ENCODE measurements at places on chromosomes 5 and 9.
A peak's percentile ranks its signal among the peaks of the same experiment; 100 is the strongest.

GRCh38 chr9:93058355-93059010 lies at the start of gene SUSD3:
TSS of gene SUSD3 (plus strand) at chr9:93058701. CDS start at chr9:93058743, 42 bp downstream.
- no peak for DNase-seq

GRCh38 chr5:154221371-154221896 lies 30.9 kb downstream of the GALNT10 start:
- no peak for DNase-seq

GRCh38 chr5:92713335-92713743 lies 867.7 kb downstream of the NR2F1-AS1 start:
- DNase-seq, result no peak

DNA sequence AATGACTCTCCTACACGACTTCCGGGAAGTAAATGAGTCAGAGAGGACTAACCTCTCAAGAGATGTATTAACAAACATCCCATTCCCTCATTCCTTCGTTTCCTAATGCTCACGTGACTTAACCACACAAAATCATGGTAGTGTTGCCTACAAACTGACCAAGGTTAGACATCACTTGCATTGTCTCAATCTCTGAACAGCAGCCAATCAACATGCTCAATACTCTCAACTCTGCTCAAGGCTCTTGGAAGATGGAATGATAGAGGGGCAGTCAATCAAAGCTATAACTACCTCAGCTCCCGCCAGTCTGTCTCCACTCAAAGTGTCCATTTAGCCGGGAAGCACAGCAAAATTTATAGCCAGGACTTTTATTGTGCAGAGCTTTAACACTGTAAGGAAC lies 143.8 kb upstream of the PIK3R1 start:
- DNase-seq, result no peak

DNA sequence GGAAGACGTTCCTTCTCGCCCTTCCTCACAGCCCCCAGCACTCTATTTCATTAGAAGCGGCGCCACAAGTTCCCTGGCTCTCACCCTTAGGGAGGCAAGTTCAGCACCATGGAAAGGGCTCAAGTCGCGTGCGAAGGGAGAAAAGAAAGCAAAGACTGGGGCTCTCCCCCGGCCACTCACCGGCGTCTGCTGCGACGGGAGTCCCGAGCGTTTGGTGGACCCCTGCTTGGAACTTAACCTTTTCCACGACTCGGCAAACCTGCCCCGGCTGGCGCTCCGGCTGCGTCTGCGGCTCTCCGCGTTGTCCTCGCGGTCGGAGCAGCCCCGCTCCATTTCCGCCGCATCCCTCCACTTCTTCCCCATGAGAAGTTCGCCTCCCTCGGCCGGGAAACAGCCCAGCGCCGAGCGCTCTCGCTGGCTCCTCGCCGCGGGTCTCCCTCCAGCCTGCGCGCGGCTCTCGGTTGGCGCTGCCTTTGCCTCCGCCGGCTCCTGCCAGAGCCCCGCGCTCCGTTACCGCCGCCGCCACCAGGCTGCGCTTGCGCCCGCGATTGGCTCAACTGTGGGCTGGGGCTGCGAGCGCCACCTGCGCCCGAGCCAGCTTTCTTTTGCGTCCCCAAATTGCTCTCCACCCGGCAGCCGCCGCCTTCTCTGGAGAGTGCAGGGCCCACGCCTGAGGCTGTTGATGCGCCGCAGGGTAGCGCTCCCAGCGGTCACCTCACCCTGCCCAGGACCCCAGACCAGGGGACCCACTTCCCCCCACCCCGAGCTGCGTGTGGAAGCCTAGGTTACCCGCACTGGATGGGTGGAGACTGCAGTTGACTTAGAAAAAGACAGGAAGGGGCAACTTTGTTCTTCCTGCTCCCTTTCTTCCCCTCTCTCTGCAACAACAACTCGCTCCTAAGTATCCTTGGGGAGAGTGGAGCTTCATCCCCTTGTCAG lies 321.6 kb downstream of the CEMIP2 start:
- peak; percentile 45 for DNase-seq

- no peak for DNase-seq
These were observed 57.1 kb downstream of the RETREG1 start for GRCh38 chr5:16559702-16560101.

DNA sequence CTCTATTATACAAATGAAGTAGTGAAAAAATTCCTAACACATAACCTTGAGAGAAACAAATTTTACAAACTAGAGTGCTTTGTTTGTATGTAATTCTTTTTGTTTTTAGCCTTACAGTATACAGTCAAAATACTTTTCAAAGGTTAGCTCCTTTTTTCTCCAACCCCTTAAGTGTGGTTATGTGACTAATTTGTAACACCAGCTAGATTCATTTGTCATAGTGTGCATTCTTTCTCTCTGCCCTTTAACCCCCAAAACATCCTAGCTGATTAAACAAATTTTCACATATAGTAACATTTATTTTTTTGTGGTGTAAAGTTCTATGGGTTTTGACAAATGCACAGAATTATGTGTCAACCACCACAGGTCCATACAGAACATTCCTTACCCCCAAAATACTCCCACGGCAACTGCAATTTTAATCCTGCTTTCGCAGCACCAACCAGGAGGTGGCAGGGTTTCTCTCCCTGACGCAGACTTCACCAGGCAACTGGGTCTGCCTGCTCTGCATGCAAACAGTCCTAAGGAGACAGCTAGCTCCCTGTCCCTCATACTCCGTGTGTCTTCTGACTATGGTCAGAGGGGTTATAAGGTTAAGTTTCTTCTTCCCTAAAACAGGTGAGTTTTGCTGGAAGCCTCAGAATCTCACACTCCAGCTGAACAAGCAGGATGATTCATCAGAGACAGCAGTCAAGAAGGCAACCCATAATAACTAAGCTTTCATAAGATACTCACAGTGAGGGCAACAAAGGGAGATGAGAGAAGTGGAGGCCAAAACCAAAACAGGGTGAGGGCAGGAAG lies 44.5 kb upstream of the NR5A1 start:
- no peak for DNase-seq

GRCh38 chr9:112364761-112365160 lies 15.1 kb upstream of the HSDL2 start:
- no peak for DNase-seq

- DNase-seq, result no peak
These were observed 100.6 kb downstream of the LIFR start for GRCh38 chr5:38455796-38456330.

DNA sequence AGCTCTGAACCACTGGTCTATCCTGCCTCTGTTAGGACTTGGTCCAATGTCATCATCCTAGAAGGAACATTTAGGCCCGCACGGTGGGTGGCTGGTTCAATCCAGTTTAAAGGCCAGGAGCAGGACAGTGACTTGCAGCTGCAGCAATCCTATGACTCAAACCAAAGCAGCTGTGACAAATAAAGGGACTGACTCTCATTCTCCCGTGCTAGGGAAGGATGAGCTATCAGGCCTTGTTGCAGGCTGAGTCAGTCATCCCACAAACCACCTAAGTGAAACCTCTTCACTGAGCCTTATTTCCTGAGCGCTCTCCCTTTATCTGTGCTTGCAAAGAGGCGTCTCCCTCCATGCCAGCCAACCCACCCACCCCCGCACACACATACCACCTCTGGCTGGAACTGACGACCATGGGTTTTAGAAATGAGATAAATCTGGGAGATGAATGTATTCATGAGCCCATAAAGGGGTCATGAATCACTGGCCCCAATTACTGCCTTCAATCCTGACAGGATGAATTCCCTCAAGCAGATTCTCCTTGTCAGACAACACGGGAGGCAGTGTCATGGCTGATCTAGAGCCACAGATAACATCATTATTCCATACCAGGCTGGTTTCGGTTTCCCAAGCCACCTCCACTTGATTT lies 93.4 kb downstream of the KCNIP1 start:
- no peak for DNase-seq

DNA sequence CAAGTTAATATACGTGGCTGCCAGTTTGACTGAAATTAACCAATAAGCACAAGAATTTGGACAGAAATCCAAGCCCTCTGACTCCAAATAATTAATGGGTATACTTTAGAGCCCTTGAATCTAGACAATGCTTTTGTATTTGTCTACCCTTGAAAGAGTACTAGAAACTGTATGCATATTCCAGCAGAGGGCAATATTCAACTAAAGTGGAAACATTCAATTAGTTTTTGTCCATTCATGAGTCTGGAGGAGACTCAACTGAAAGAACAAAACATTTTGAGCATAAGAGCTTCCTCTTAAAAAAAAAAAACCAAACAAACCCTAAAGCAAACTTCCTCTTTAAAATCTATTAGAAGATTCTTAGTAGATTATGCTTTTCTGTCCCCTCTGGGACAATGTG lies 157.8 kb downstream of the ARHGEF28 start:
- no peak for DNase-seq

DNA sequence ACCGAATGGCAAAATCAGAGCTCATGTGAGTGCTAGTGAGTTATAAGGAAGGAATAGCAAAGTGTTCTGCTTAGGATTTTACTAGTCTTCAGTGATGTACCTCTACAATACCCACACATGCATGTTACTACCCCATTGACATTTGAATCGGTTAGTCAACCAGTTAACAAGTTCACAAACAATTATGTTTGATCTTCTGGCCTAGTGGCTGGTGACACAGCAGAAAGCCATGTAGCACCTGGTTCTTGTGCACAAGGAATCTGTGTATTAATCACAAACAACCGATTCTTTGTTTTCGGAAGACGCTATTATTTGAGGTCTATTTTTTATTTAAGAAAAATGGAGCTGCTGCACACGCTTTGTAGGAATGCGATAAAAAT lies 41.9 kb downstream of the NTRK2 start:
- no peak for DNase-seq

GRCh38 chr5:145946112-145946861 lies 9.9 kb downstream of the SH3RF2 start:
- DNase-seq, result no peak

- no peak for DNase-seq
These were observed 190.8 kb upstream of the BRINP1 start for GRCh38 chr9:119559986-119560385.

GRCh38 chr9:121349009-121349408 lies 21.0 kb downstream of the STOM start:
- DNase-seq, result no peak

- DNase-seq, result no peak
These were observed 41.9 kb upstream of the CFAP157 start for GRCh38 chr9:127664678-127665507.

DNA sequence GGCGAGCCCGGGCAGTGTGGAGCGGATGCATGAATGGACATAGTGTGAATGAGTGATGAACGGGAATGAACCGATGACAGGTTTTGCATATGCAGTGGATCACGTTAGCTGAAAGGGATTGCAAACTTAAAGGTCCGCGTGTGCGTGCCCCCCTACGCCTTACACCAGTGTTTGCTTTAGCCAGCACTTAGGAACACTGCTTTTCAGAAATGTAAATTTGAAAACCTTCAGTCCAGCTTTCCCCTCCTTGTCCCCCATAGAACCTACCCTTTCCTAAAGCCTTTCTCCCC lies 692 bp downstream of the PSAT1 start:
- DNase-seq, result no peak

DNA sequence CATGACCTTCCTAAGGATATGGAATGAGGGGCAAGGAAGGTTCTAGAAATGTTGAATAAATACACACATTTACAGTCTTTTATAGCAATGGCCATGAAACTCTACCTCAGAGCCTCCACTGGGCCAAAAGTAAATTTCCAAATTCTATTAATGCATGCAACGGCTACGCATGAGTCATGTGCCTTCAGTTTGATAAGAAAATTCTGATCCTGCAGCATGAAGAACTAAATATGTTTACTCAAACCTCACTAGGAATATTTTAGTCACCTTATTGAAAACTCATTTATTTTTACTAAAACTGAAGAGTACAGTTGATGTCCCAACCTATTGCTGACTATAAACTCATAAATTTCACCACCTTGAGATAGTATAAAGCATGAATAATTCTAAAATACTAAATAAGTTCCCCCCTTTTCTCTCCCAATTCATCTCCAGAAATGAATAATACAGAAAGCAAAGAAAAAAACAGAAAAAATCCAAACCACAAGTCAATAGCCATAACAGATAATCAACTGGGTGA lies 92.4 kb downstream of the GNAQ start:
- DNase-seq, result no peak

DNA sequence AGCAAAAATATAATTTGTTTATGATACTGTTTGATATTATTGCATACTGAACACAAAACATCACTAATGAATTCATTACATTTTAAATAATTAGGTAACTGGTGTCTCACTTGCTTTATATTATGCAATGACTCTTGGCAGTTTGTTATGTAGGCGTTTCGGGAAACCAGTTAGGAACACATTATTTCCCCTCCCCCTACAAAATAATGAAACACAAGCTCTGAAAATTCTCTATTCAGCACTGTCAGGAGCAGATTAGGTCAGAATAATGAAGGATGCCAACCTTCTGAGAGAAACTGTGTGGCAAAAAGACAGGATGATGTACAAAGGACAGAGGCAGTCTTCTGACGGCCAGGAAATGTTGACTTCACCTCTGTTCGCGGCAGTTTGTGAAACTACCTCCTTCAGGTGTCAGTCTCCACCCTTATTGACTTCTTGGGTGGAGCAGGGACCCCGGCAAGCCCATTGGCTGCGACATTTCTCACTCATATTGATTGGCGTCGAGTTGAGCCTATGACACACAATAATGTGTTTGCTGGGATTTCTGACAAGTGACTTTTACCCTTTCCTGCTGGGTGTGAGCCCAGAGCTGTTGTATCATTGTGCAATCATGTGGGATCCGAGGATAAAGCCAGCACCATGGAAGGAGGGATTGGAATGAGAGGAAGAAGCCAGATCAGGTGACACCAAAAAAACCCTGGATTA lies 33.9 kb downstream of the SH3PXD2B start:
- peak; percentile 67 for DNase-seq

DNA sequence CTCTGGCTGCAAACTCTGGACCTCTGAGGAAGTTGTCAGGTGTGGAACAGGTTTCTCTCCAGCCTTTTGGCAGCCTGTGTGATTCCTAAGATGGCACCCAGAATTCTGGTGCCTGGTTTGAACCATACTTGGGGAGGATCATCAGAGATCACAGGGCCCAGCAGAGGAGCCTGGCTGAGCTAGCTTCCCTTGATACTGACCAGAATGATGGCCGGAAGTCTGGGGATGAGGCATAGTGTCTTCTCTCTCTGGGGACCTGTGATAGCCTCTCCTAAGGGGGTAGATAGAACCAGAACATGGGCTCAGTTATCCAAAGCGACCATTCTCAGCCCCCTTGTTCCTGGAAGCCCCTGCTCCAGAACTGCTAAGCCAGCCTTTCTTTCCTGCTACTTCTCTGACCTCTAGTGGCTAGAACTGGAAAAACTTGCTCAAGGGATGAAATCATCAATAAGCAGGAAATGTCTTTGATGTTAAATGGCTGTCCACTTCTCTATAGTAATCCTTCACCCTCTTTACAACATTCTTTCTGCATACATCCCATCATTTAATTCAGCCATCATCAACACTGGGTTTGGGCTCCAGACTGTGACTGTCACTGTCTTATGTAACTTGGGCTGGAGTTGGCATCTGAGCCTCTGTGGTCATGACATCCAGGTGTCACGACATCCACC lies 55.1 kb downstream of the C9orf152 start:
- DNase-seq, result peak; percentile 22

- no peak for DNase-seq
These were observed 220.3 kb upstream of the IER5L start for GRCh38 chr9:129398101-129398960.

DNA sequence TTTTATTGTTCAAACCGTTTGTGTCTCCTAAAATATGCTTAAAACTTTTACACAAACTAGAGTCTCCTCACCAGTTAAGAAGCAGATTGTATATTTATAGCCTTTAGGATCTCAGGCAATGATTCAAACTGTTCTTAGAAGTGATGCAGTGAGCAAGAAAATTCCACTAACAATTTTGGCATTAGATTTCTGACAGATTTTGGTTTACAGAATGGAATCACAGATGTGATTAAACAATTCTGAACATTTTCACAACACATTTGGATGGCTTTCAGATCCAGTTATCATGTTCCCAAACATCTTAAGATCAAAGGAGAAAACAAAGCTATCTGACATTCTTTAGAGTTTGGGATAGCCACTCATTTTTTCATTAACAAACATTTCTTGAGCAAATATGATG lies 181.7 kb upstream of the RIOK2 start:
- no peak for DNase-seq
